ENCODE measurements at places on chromosomes 7 and 10.

DNA sequence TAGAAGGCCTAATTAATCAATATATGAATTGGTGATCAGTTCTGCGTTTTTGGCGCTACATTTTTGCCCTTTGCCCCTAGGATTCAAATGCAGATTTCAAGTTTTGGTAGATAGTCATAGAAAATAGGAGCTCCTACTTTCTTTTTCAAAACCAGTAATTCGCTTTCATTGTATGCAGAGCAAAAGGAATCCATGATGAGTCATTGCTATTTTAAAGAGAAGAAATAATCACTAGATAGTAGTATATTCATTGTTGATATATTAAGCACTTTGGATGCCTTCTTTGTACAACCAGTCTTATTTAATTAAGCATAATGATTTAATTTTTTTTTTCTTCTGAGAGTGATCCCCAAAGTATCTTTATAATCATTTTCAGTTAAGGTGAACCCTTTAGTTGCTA lies 50.3 kb downstream of the CSTF2T start:
- DNase-seq, result no peak

GRCh38 chr10:95456516-95456915 lies 104.7 kb downstream of the SORBS1 start:
- no peak for DNase-seq

DNA sequence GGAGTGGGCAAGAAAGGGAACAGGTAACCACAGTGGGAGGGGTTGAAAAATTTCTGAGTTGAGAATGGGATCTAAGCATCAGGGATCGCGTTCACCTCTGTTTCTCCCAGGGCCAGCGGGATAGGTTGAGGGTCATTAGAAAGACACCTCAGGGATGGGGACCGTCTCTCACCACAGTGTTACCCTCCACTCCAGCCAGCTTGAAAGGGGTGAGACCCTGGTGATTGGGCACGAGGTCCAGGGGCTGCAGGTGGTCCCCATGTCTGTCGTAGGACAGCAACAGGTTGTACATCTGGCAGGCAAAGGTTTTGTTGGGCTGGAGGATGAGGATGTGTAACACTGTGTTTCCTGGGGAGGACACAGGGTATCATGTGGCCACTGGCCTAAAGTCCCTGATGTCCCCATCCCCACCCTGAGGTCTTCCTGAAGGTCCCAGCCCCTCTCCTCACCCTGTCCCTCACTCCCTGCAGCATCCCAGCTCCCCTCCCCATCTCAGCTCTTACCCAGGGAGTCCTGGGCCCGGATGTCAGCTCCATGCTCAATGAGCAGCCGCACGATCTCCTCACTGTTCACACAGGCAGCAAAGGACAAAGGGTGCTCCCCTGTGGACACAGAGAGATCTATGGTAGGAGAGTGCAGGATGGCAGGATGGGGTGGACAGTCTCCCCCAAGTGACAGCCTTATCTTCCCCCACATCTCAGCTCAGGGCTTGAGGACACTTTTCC lies 9.1 kb downstream of the TRPV6 start:
- no peak for DNase-seq

- no peak for DNase-seq
Observed at GRCh38 chr7:148306759-148307158, 283.8 kb upstream of the C7orf33 start.

GRCh38 chr7:158094671-158095226 lies 492.9 kb downstream of the PTPRN2 start:
- no peak for DNase-seq

GRCh38 chr7:93943816-93944540 lies 22.4 kb downstream of the GNG11 start:
- no peak for DNase-seq

DNA sequence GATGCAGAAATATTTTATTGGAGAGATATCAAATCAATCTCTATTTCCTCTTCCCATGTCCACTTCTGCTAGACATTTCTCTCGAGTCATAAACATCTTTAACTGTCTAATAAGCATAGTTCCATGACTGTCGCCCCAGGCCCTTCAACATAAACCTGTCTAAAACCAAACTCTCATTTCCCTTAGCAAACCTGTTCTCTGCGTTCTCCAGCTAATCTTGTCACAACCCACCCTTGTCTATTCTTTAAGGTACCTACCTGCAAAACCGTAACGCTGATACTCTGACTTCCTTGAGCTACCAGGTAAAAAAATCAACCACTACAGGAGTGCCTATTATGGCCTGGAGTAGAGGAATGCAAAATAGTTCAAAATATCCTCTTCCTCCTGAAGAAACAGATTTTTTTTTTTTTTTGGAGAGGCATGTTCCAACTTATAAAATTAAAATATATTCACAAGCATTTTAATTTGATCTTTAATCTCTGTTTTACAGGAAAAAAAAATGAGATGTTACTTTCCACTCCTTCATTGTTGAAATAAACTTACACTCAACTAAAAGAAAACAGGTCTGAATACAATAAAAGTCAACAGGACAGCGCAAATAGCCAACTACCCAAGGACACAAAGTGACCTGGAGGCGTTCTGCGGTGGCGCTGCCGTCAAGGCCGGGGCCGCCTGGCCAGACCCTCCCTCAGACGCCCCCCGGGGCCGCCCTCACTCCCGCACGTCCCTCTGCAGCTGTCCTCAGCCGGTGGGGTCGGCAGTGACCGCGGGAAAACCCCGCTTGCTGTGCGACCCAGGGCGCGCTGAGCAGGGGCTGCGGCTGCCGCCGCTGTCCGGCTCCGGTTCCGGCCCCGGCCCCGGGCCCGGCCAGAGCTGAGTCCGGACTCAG lies 765 bp downstream of the SLC25A40 start:
- DNase-seq, result peak; percentile 14

- DNase-seq, result no peak
Observed at GRCh38 chr7:148882841-148883265, 1.2 kb downstream of the EZH2 start.

Data from activated T-helper 1 cell treated with anti-CD3 and anti-CD28 coated beads, Interleukin-12 subunit alpha, Interleukin-12 subunit beta, Interleukin-2, Interleukin-4 antibody, amounts not matched to agents 30 ng/mL and 10 ng/mL and 1 ng/mL, durations not matched to agents 14 hours and 24 hours and 36 hours (primary cell).